ENCODE measurements at places on chromosomes 7 and 10. TPM values are rescaled to one million over a fixed set of nuclear protein-coding genes. Genes with fewer than 3 reads are reported as not detected.

The COL28A1 gene
- total RNA-seq: under 0.01 TPM

The CLRN3 gene
- not detected for total RNA-seq

The PDZD7 gene
- total RNA-seq: 2.6 TPM

The ANKRD30A gene
- total RNA-seq: not detected

The TLX1 gene
- total RNA-seq: not detected

The FXYD4 gene
- not detected for total RNA-seq

The EGFR gene
- total RNA-seq: 33.5 TPM

The ZNF117 gene
- 2.6 TPM for total RNA-seq

The OR6V1 gene
- total RNA-seq: not detected

The PNLIPRP3 gene
- total RNA-seq: not detected

The FAM24B gene
- 4.0 TPM for total RNA-seq

The UPK3B gene
- total RNA-seq: not detected

The SPDYE5 gene
- total RNA-seq: not detected

The STEAP1 gene
- total RNA-seq: 26.5 TPM

The FAM13C gene
- total RNA-seq: not detected

The ZNF503 gene
- total RNA-seq: 12.4 TPM

The TMEM176B gene
- 0.58 TPM for total RNA-seq

The HOGA1 gene
- total RNA-seq: under 0.01 TPM

The NRG3 gene
- not detected for total RNA-seq

The ITIH5 gene
- not detected for total RNA-seq

The APBB1IP gene
- total RNA-seq: not detected

The XRCC2 gene
- 2.8 TPM for total RNA-seq

The GDF10 gene
- total RNA-seq: not detected

The CUZD1 gene
- total RNA-seq: 0.29 TPM

The ZNF33B gene
- total RNA-seq: 2.8 TPM
